Osteoblast (primary cell): ENCODE measurements at places on chromosomes 5 and 9. TPM values are rescaled to one million over a fixed set of nuclear protein-coding genes. Genes with fewer than 3 reads are reported as not detected.

Gene WASHC1
- 3.6 and 4.1 TPM in 2 replicates for total RNA-seq

Gene SLC25A51
- 114 and 119 TPM in 2 replicates for total RNA-seq

Gene CARTPT
- not detected in 2 replicates for total RNA-seq

Gene DDX4
- under 0.01 TPM in 1 of 2 replicates, not detected in the other for total RNA-seq

Gene HTR4
- not detected in 2 replicates for total RNA-seq

Gene RHOBTB3
- 314 and 349 TPM in 2 replicates for total RNA-seq

Gene CCNO
- total RNA-seq = 1.4 and 2.1 TPM in 2 replicates

Gene ACSL6
- total RNA-seq = not detected in 2 replicates

Gene RFESD
- total RNA-seq = 2.7 and 4.3 TPM in 2 replicates
